GM04503 (cell line): ENCODE measurements at places on chromosomes 3 and 15.
A peak's percentile ranks its signal among the peaks of the same experiment; 100 is the strongest.

DNA sequence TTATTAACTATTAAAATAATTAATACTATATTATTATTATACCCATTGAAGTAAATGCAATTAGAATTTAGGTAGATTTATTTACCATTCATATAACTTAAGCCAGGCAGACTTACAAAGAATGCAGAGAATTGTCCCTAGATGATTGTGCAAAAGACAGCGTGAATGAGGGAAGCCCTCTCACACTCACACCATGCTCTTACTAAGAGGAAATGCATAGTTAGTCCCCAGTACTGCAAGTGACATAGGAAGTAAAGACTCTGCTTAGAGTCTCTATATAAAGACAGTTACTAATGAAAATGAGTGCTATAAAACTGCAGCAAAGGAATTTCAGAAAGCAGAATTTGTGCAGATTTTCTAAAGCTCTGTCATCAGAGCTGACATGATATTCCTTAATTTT is 270.4 kb downstream of the ZBBX start:
- no peak for DNase-seq

- no peak for DNase-seq
Observed at GRCh38 chr3:25513642-25514266, 85.7 kb downstream of the RARB start.

DNA sequence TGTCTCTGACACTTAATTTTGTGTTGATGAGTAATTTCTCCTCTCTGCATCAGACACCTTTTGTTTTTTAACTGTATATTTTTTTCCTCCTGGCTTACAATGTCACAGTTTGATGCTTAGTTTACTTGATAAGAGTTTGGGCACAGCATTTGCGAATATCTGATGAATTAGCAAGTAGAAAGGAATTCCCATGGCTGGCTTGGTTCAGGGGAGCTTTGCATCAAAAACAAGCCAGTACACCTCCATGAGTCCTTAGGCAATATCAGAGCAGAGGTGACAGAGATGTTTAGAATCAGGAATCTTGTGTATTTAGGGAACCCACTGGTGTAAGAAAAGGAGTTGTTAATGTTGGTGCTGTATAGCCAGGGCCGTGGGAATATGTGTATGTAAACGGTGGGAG is 9.3 kb downstream of the ARHGEF26 start:
- no peak for DNase-seq

DNA sequence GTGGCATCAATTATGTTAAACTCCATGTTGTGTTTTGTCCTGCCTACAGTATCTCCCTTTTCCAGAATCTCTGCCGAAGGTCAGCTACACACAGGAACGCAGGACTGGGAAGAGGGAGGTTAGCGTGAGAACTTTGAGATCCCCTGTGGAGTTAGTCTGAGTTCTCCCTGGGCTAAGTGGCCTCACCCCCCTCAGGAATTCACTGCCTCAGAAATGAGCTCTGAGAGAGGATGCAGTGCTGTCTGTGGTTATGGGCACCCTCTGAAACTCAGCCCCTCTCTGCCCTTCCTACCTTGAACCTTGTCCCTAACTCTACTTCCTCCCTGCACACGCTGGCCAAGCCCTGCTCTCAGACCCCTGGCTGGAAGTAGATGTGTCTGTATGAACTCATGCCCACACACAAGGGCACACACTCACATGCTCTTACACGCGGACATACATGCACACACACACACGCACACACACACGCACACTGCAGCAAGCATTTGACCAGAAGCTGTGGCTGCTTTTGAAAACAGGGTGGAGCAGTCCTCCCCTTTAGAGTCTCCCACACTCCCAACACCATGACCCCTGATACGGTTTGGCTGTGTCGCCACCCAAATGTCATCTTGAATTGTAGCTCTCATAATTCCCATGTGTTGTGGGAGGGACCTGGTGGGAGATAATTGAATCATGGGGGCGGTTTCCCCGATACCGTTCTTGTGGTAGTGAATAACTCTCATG is 5.3 kb upstream of the VIPR1 start:
- DNase-seq: peak; percentile 11

DNA sequence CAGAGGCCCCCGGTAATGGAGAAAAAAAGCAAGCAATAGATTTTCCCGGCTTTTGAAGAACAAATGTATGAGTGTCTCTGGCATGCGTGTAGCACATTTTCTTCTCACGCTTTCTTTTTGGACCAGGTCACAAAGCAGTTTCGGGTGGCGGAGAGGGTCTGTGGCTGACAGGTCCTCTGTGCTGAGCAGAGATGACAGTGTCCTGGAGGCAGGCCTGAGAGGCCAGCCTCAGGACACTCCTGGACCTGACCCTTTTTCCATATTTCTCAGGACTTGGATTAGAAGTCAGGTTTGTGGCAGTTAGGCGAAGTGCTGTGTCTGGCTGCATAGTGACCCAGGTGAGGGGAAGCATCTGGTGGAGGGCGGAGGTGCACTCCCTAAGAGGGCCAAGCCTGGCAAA is 52.9 kb downstream of the KLF13 start:
- DNase-seq: no peak

DNA sequence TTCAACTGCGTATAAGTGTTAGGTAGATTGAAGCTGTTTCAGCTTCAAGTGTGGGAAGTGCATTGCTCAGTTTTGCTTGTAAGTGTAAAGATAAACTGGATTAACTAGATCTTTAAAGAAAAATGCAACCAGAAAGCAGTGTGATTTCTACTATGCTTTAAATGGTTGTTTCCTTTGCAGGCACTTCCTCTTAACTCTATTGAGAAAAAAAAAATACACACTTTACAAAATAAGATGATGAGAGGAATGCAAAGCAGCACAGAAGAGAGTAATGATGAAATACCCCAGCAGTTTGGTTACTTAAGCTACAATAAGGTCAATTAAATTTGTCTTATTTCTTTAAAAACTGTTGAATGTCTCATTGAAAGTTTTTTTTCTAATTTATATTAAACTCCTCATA is 40.8 kb downstream of the DPH6 start:
- DNase-seq: no peak

DNA sequence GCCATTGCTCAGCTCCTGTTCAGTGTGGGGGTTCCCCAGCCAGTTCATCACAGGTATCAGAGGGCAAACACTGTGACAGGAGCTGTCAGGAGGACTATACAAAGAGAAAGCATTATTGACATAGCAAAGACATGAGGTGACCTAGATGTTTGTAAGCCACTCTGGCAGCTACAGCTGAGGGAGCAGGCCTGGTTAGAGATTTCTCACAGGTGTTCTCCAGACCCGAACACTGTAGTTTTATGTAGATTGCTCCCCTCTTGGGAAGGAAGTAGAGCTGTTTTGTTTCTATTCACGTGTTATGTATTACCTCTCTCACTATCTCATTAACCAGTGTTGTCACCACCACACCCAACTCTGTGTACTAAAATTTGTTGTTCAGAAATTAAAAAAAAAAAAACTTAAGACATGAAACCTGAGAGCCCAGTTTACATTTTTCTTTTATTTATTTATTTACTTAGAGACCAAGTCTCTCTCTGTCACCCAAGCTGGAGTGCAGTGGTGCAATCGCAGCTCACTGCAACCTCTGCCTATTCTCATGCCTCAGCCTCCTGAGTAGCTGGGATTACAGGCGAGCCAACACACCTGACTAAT is 123.7 kb downstream of the RBPMS2 start:
- no peak for DNase-seq

DNA sequence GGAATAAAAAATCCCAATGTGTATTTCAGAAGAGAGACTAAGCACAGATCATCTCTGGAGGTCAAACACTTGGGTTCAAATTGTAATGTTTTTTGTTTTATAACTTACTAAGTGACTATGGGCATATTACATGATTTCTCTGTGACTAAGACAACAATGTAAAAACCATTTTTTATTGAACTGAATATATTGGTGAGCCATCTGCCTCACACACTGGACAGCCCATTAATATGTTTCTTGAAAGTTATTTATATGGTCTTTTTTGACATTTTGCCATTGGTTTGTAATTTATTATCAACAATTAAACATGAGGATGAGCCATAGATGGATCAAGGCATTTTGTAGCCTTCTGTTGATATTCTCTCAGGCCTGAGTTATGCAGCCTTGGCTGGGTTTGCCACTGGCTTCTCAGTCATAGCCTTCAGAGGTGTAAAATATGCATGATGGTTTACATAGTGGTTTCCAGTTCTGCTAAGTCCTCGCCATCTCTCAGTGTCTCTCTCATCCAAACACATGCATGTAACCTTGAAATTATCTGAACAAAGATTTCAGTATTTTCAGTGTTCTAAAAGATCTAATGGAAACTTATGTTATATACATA is 997.2 kb downstream of the DIPK2A start:
- DNase-seq: no peak

DNA sequence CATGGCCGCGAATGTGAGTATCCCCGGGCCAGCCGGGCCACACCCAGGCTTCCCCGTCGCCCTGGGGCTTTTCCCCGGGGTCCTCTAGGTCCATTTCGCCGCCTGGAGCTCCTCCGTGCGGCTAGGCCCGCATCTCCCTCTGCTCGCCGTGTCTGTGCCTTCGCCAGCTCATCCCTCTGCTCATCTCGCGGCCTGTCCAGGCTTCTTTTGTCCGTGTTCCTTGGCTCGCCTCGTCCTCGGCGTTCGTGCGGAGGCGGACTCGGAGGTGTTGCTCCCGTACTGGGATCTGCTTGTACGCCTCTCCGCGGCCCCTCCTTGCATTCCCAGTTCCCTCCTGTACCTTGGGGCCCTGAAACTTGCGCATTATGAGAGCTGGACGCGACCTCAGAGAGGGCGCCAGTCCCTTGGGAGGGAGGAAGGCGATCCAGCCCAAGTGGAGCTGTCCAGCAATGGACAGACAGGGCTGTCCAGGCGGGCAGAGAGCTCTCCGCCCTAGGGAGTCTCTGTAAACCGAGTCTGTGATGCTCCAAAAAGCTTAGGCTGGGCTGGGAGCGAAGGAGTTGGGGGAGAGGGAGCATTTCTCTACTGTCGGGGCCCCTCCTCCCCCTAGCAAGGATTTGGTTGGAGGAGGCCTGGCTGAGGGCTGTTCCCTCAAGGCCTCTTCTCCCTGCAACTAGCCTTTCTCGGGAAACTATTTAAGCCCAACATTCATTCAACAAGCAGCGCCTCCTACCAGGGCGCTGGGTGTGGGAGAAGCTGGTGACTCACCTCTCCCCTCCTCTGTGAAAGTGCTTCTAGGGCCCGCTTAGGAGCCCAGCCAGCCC is 553 bp downstream of the TMEM43 start:
- DNase-seq: peak; percentile 93

- DNase-seq: no peak
Observed at GRCh38 chr15:40149339-40149738, 11.5 kb upstream of the BUB1B start.

DNA sequence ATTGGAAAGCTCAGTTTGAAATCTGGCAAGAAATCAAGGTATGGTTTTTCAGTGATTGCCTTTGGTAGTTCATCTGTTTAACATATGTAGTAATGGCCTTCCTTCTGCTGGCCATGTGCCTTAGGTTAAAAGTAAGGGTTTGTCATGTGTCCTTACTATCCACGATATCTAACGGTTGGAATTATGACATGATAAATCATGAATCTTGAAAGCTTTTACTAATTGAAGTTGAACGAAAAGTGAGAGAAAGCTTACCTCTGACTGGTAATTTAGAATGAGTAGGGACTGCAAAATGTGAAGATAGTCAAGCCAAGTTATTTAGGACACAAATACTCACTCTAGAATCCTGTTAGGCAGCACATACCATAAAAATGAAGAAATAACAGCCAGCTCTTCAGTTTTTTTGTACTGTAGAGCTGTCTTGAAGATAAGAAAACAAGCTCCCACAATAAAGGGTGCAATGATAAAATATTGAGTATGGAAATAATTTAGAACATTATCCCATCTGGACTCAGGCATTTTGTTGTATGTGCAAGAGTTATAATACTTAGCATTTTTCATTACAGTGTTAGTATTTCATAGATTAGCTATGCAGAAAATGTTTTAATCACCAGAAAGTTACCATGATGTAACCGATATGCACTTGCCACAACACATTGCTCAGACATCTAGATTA is 303.4 kb downstream of the ZNF385D start:
- peak; percentile 85 for DNase-seq

DNA sequence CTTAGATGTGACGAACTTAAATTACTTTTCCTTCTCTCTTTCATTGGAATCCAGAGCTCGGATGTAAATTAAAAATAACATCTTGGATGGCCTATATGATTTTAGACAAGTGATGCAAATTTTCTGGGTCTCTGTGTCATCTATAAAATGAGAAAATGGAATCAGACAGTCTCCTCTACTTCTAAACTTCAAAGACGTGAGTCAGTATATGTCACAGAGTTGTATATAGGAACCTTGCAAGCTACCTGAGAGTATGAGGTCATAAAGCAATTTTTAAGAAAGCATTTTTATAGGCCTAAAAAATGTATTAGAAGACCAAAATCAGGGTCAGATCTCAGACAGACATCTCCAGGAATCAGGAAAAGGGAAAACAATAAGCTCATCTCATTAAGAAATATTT is 128.3 kb downstream of the TBL1XR1 start:
- no peak for DNase-seq

DNA sequence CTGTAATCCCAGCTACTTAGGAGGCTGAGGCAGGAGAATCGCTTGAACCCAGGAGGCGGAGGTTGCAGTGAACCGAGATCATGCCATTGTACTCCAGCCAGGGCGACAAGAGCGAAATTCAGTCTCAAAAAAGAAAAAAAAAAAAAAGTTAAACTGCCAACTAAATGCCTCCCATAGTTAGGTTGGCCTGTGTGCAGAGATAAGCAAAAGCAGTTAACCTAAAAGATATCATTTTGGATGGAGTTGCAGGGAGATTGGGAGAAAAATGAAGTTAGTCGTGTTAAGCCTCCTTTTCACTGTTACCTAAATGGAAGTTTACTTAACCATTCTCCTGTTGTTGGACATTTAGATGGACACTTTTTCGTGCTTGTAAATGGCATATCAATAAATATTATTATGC is 11.4 kb upstream of the FETUB start:
- DNase-seq: no peak

DNA sequence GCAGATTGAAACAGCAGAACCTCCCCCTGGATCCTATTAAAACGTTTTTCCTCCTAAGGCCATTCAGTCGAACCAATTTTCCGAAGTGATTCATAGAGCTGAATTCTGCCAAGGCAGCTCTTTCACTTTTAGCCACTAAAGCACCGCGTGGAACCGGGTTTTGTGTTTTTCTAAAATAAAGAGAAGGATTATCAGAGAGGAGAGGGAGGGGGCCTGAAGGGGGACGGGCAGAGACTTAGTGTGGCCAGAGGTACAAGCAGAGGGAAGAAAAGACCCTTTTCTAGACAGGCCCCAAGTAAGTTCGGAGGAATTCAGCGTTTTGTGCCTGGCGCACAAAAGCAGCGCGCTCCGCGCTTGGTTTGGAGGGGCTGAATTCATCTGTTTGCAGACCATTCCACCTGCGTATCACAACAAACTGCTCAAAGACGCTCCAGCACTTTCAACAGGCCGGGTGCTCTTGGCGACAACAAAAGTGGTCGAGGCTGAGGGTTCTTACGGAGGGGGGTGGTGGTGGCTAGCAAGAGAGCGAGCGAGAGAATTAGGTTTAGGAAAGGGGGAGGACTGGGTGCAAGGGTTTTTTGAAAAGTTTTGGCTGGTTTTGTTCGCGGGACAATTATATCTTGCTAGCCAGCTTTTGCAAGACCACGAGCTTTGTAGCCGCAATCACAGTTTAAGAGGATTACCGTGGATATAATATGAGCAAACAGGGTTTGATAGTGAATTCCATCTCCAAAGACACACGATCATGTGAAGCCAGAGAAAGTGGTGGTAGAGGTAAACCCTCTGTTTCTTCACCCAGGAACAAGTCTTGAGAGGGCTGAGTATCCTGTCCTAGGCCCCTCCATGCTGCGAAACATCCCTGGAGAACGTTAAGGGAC is 1.2 kb upstream of the FEZF2 start:
- no peak for DNase-seq
